ENCODE measurements at places on chromosomes 4 and X.
A peak's percentile ranks its signal among the peaks of the same experiment; 100 is the strongest.

GRCh38 chr4:113869743-113870375 is 108.3 kb upstream of the CAMK2D start:
- no peak for DNase-seq

GRCh38 chr4:53461244-53461643 is 83.8 kb downstream of the FIP1L1 start:
- DNase-seq: peak; percentile 46

- DNase-seq: no peak
These were observed 112.2 kb upstream of the PSAPL1 start for GRCh38 chr4:7546809-7547367.

DNA sequence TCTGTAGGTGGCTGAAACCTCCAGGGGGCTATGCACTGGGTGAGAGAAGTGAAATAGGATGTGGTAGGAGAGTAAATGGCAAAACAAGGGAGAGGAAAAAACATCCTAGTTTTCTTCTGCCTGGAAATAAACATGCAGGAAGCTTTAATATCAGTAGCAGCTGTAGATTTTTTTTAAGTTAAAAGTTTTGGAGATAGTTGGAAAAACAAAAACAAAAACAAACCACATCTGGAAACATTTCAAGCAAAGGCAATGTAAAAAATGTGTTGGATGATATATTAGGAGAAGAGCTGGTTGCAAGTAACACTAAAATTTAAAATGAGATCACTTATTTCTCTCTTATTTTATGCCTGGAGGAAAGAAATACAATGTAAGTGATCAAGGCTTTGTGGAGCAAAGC is 388.0 kb downstream of the SPRY1 start:
- no peak for DNase-seq

DNA sequence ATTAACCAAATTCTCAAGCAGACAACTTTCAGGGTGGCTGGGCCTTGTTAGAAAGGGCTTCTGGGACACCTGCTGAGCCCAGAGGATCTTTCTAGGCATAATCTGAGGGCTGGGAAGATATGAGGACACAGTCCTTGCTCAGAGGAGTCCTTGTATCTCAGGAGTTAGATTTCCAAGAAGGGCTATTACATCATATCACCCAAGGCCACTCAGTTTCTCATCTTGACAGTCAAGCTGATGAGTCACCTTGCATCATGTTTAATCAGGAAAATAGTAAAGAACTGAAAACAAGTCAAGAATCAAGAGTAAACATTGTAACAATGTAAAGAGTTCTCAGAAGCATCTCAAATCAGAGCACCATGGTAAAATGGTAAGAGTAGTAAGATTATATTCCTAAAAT is 4.0 kb downstream of the PCYT1B start:
- DNase-seq: peak; percentile 17

- DNase-seq: peak; percentile 71
These were observed 82.0 kb downstream of the WWC2 start for GRCh38 chr4:183181081-183181480.

GRCh38 chr4:13067077-13067476 is 417.1 kb downstream of the RAB28 start:
- no peak for DNase-seq

GRCh38 chrX:118116713-118117550 is at the start of gene KLHL13:
KLHL13 (minus strand) TSS chrX:118116810; CDS start chrX:118028473, 88,337 bp downstream.
- peak; percentile 75 for DNase-seq

- DNase-seq: peak; percentile 79
These were observed 88.6 kb downstream of the PALLD start for GRCh38 chr4:168585168-168586091.

- DNase-seq: no peak
These were observed 12.6 kb upstream of the NR3C2 start for GRCh38 chr4:148454835-148455234.

GRCh38 chr4:170386511-170386910 is 296.8 kb upstream of the AADAT start:
- DNase-seq: no peak

DNA sequence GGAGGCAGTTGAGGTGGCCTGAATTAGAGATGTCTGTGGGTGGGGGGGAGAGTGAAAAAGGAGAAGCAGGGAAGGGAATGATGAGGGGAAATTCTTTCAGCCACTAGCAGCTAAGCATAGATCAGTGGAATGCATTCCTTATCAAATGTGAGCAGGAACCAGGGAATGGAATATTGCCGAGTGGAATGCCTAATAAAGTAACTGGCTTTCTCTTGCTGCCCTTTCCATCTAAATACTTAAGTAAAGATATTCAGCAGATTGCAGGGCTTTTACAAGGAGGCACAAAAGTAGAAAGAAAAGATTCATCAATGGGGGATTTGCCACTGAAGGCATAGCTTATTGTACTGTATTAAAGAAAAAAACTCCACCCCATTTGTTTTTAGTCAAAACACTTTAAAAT is 263.0 kb upstream of the RPS6KA3 start:
- no peak for DNase-seq

DNA sequence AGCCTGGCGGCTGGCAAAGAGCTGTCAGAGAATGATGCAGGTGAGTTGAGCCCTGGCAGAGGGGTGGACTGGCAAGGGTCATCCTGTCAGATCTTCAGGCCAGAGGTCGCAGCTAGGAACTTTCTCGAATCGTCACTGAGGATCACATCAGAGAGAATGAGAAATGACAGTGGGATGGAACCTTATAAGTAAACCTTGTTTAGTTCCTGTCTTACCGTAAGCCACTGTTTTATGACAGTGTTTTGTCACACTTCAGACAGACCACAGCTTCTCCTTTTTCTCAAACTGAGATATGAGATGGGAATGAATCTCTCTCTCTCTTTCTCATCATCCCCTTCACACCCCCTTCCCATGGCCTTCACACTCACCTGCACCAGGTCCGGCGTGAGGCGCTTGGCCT is 9.3 kb downstream of the DIPK2B start:
- DNase-seq: no peak

DNA sequence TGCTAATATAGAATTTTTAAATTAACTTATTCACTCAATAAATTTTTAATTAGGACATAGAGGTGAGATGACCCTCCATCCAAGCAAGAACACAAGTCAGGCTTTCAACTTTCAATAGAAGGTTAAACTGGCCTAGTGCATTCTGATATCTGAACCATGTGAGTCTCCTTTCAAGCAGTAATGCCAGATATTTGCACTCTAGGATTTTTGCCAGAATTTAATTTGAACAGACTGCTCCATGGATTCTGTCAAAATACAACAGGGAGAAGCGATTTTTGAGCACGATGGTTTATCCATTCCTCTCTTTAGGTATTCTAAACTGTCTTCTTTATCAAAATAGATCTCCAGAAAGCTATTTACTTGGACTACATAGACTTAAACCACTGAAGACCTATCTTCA is 72.0 kb upstream of the DCLK2 start:
- DNase-seq: peak; percentile 64
